Caki2 (cell line): ENCODE measurements at places on chromosomes 16 and 17. TPM values are rescaled to one million over a fixed set of nuclear protein-coding genes. Genes with fewer than 3 reads are reported as not detected.

DNA sequence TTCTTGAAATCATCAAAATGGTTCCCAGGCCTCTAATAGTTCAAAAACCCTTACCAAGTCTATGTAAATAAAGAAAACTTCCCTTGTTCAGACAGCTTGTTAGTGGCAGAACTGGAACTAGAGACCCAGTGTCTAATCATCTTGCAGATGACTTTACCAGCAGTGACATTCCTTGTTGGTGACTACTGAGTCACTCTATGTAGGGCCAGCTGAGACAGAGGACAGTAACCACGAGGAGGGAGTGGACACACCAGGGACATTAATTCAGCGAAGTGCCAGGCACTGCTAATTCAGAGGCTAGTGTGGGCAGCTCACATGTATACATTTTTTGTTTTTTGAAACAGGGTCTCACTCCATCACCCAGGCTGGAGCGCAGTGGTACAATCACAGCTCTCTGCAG, 6.1 kb upstream of the HEATR3 start:
- no peak for DNase-seq

- DNase-seq: no peak
Measured at GRCh38 chr17:17754719-17755686, 73.7 kb downstream of the RAI1 start.

GRCh38 chr16:67326115-67326471, 448 bp downstream of the KCTD19 start:
- no peak for DNase-seq

- DNase-seq: no peak
Measured at GRCh38 chr17:39223907-39224777, 1.6 kb downstream of the STAC2 start.

DNA sequence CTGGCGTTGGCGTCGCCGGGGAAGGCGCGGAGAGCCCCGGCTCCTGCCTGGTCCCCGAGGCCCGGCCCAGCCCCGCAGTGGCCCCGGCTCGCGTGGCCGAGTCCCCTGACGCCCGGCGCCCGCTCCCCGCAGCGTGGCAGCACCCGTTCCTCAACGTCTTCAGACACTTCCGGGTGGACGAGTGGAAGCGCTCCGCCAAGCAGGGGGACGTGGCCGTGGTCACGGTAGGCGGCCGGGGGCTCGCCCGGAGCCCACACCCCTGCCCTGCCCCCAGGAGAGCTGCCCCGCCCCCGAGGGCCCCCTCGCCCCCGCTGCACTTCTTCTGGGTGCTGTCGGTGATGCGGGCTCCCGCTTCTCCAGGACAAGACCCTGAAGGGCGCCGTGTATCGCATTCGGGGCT, 466 bp downstream of the WDR90 start:
- no peak for DNase-seq

The UBE2I gene
- total RNA-seq: 294 and 312 TPM in 2 replicates

The CMTM2 gene
- not detected in 2 replicates for total RNA-seq

The RGS9 gene
- 38.8 and 46.4 TPM in 2 replicates for total RNA-seq

The ZSCAN10 gene
- total RNA-seq: not detected in 2 replicates

The SLC2A4 gene
- not detected in 2 replicates for total RNA-seq

- DNase-seq: no peak
Measured at GRCh38 chr17:19331543-19332245, 30.8 kb downstream of the B9D1 start.

- no peak for DNase-seq
Measured at GRCh38 chr16:2712546-2712945, 7.5 kb downstream of the PRSS27 start.

GRCh38 chr16:79871906-79872305, 271.4 kb upstream of the MAF start:
- no peak for DNase-seq

DNA sequence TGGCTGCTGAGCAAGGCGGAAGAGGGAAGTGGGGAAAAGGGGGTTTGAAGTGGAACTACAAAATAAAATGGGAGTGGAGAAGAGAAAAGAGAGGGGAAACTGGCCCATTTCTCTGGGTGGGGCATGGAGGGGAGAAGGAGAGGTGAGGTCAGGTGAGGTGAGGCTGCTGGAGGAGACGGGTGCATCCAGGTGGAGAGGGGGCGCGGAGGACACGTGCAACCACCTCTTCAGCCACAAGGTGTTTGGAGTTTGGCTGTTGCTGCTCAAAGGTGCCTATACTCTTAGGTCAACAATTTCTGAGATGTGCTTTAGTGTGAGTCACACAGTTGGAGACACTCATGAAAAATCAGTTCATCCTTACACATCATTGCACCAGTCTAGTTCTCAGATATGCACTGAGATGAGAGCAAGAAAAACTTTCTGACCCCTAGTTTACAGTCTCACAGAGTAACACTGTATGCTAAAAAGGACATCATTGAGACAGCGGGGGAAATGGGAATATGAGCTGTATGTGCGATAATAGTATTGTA, 4.8 kb downstream of the SLC6A4 start:
- no peak for DNase-seq
